ENCODE measurements at places on chromosomes 12 and 14.

DNA sequence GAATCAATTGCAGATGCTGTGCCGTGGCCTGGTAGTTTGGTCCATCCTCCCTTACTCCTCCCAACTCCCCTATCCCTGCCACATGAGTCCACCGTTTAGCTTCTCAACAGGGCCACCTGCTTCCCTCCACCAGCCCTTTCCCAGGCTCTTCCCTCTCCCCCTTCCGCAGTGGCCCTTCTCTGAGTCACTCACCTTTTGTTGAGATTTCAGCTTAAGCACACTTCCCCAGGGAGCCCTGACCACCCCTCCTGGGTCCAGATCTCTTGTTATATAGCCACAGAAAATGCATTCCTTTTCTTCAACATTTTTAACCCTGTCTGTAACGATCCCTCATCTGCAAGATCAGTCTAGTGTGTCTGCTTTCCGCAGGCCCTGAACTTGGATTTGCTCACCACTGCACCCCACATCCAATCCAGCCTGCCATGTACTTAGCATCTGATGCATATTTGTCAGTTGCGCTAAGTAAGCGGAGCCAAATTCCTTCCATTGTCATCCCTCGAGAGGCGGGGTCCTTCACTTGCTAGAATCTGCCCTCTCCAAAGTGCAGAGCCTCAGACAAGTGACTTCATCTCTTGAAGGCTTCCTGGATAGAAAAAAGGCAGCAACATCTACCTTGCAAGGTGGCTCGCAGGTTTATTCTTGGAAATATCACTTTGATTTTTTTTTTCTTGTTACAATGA lies 41.1 kb downstream of the TMEM63C start:
- DNase-seq, result no peak

DNA sequence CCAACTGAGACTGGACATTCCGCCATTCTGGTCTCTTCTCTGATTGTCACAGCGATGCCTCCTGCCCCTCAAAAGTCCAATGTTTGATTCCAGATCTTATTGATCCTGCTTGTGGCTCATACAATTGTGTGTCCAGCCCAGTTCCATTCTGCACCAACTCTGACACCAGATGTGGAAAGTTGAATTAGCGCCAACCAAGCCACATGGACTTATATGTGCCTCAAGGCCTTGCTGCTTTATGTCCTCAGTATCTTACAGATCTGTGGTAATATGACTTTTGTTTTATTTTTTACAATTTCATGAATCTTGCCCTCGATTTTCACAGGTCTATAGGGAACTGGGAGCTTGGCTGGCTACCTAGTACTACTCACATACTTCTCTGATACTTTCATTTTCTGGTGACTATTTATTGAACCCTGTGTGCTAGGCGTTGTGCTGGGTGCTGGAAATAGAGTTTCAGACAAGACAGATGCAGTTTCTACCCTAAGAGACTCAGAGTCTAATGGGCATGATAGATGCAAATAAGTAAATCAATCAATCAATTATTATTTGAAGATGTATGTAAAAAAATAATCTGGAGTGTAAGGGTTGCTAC lies 472.0 kb downstream of the TMTC2 start:
- no peak for DNase-seq

GRCh38 chr14:66066981-66067776 lies 419.0 kb upstream of the CCDC196 start:
- DNase-seq, result no peak

DNA sequence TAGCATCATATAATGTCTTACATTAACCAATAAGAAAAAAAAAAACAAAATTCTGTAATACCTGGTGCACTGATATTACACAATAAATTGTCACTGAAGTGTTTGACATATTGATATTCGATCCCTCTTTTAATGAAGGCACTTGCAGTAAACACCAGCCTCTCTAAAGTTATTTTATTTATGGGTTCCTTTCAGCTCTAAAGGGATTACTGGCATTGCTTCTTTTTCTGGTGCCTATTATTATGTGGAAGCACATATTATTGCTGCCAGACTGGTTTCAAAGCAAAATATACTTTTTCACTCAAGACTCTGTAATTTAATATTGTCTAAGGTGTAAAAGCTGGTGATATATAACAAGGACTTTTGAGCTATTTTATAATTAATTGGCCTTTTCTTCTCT lies 1090.5 kb downstream of the TRHDE start:
- DNase-seq, result no peak

DNA sequence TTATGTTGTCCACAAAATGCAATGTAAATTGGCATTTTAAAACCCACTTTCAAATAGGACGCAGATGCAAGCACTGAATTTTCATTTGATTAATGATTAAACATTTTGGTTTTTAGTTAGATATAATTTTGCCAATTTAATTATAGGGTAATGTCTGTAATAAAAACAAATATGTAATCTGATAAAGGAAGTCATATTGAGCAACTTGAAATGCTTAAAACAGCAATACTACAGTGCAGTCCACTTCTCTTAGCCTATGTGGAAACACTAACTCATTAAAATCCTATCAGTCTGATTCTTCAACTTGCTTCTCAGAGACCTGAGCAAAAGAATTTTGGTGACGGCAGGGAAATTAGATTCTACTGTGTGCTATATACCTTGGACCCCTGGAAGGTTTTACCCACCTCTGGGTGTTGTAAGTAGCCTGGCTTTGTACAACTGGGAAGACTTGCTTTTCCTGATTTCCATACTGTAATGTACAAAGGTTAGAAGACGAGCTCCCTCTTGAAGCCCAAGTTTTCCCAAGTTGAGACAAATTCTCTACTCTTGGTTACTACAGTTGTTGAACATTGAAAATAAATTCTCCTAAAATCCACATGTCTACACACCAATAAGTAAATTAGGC lies 4.1 kb downstream of the TRHDE start:
- no peak for DNase-seq

DNA sequence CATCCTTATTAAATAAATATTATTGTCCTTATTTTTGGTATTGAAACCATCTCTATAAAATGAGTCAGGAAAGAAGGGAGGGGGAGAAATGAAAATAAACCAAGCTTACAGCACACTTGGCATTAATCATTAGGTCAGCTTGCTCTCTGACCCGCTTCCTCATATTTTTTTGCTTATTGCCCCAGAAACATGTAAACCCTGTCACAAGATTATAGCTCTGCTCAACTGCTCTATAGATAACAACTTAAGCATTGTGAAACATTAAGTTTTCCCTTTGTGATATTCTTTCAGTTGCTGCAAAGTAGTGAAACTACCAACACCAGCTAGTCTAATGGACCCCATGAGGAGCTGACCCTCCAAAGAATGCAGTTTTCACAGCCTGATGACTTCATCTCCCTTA lies 819.5 kb downstream of the SLC16A7 start:
- no peak for DNase-seq

DNA sequence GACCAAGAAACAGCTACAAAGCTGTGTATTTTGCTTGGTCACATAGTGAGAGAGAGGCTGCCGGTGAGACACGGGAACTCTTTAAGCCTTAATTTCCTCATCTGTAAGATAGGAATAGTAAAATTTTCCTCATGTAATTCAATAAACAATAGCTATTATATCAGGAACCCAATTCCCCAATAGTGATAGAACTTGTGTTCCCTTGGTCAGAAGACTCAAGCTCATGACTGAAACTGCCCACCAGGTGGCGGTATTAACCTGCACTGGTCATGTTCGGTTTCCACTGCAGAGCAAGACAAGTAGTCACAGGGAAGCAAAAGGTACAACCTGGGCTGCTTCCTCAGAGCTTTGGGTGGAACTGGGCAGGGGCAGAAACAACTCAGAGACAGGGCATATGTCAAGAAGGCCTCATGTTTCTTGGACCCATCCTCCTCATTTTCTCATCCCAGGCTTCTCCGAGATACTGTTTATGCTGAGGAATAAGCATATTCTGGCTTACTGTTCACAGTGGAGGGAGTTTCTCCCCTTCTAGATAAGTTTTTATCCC lies 4.2 kb upstream of the AJUBA start:
- DNase-seq, result peak; percentile 73

DNA sequence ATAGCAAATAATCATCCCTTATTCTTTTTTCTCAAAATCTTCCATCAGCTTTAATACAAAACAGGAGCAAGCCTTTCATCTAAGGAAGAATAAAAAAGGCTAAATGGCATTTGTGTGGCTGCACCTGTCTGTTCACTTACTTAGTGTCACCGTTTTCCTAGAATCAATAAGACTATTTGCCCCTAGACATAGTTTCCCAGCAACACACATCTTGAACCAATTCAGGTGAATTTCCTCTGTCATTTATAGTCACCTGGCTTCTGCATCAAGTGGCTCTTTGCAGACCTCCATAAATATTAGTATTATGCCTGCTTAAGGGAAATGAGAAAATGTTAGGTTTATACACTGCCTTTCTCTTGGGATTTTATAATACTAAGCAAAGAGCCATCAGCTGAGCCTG lies 17.4 kb upstream of the GCH1 start:
- no peak for DNase-seq

DNA sequence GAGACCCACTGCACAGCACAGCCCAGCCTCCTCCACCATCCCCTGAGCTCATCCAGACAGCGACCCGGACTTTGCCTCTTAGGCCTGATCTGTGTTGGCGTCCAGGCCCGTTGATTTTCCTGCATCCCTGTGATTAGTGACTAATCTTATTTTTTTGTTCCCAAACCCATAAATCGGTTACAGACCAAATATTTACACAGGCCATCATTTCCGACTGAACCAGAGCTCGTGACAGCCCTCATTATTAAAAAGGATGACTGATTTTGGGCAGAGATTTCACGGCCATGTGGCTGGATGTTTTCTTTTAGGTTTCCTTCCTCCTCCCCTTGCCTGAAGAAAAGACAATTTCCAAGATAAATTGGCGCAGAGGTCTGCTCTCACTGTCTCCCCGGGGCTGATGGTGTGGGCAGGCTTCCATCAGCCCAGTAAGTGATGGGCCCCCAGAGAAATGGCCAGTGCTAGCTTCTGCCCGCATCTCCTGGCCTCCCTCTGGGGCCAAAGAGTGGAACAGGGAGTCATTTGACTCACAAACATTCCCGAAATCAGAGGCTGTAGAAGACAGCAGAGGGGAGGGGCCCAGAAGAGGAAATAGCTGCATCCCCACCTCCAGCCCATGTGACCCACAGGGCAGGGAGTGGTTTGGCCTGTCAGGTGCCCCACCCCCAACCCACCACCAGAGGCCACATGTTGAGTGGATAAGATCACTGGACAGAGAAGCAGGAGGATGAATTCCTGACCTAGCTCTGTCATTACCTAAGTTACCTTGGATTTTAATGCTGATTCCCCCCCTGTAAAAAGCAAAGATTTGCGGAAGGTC lies 283.5 kb downstream of the KSR2 start:
- no peak for DNase-seq

- no peak for DNase-seq
These were observed 190.8 kb downstream of the AACS start for GRCh38 chr12:125255935-125256633.

- no peak for DNase-seq
These were observed 39.5 kb downstream of the E2F7 start for GRCh38 chr12:77025782-77026314.

GRCh38 chr14:93855737-93856136 lies 67.5 kb upstream of the PRIMA1 start:
- DNase-seq, result no peak

Measured in GM12891 (cell line).